Hepatic stellate cell (primary cell): ENCODE measurements at places on chromosomes 2 and 18.

DNA sequence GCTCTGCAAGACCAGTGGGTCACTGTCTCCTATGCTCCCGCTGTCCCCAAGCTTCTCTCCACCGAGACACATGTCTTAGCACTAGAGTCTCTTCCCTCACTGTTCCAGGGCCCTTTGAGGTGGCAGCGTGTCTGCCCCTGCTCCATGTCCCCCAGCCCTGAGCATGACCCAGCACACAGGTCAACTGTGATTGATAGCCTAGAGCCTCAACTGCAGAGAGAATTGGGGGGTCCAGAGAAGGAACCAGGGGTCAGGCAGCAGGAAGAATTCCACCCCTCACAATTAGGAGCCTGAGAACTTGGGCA is 54.6 kb upstream of the ODC1 start:
- no peak for DNase-seq

GRCh38 chr2:16035747-16036745 is 95.7 kb downstream of the MYCN start:
- DNase-seq: no peak

GRCh38 chr2:145736871-145737270 is 1217.0 kb upstream of the ZEB2 start:
- DNase-seq: no peak

GRCh38 chr2:169738566-169739229 is 5.1 kb downstream of the KLHL23 start:
- DNase-seq: no peak

DNA sequence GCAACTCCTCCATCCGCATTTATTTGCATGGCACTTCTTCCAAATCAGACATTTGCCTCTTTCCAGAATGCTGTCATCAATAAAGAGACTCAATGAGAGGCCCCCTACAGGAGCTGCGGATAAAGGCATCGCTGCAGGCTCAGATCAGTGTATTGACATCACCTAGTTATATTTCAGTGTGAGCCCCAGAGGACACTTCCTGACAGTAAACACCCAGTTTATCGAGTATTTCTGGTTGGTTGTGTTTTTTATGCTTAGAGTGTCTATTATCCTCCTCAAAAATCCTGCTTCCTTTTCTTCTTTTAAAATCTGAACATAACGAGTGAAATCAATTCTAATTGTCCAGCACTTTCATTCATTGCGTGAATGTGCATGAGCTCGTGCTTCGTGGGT is 38.8 kb downstream of the NRP2 start:
- no peak for DNase-seq

GRCh38 chr18:58915006-58915799 is 50.5 kb downstream of the ZNF532 start:
- DNase-seq: no peak

- no peak for DNase-seq
These were observed 79.6 kb downstream of the HRH4 start for GRCh38 chr18:24539866-24540617.

- peak; percentile 19 for DNase-seq
These were observed 83.8 kb downstream of the AGAP1 start for GRCh38 chr2:235577404-235578330.

GRCh38 chr2:169095621-169096105 is 26.3 kb downstream of the DHRS9 start:
- peak; percentile 27 for DNase-seq

DNA sequence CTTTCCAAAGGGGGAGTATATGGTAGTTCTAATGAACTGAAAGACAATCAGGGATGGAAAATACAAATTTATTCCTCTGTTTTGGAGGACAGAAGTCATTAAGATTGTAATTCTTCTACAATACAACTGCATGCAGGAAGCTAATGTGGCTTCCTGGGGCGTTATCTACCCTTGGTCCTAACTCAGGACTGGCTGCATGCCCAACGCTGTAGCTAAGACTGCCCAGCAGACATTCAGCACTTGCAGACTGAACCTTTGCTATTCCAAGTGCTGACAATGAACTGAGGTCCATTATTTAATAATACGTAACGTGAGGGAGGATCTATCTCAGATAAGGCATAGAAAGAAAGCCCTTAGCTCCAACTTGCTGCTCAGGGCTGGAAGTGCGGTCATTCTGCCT is 53.2 kb downstream of the ZAP70 start:
- DNase-seq: no peak

GRCh38 chr18:13560306-13560705 is 166.1 kb downstream of the FAM210A start:
- DNase-seq: no peak

DNA sequence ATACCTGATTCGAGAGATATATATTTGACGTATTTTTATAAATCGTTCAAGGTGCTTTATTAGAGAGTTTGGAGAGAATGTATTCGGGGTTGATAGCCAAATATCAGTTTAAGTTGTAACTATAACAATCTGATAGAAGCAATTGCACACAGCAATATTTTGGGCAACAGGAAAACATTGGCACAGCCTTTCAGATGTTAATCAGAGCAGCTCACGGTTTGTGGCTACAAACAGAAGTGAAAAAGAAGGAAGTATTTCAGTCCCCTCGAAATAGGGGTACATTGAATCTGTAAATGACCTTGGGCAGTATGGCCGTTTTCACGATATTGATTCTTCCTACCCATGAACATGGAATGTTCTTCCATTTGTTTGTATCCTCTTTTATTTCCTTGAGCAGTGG is 20.6 kb downstream of the SERPINB10 start:
- DNase-seq: no peak

DNA sequence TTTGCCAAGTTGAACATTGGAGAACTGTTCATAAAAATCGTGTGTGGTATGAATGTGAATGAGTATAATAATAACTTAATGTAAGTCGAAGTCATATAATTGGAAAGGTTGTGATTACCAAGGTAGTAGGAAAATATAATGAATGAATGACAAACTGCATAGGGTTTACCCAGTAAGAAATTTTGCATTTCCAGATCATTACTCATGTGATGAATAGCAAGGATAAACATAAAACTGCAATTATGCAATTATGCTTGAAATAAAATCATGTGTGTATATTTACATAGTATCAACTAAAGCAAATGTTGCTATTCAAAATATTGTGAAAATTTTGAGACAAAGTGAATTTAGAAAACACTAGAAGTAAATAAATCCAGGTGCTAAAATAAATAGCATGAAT is 1108.7 kb upstream of the TMEFF2 start:
- no peak for DNase-seq

- no peak for DNase-seq
These were observed 305.4 kb downstream of the MTX2 start for GRCh38 chr2:176574484-176575236.

GRCh38 chr2:24892928-24893327 is 27.1 kb downstream of the ADCY3 start:
- DNase-seq: no peak

DNA sequence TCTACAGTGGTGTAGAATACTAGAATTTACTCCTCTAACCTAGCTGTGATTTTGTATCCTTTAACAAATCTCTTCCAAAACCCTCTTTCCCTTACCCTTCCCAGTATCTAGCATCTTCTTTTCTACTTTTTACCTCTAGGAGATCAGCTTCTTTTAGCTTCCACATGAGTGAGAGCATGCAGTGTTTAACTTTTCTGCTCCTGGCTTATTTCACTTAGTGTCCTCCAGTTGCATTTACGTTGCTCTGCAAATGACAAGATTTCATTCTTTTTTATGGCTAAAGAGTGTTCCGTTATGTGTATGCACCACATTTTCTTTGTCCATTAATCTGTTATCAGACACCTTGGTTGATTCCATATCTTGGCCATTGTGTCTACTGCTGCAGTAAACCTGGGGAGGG is 228.5 kb downstream of the PRKCE start:
- no peak for DNase-seq

GRCh38 chr2:26982102-26982742 is 11.8 kb downstream of the MAPRE3 start:
- no peak for DNase-seq

DNA sequence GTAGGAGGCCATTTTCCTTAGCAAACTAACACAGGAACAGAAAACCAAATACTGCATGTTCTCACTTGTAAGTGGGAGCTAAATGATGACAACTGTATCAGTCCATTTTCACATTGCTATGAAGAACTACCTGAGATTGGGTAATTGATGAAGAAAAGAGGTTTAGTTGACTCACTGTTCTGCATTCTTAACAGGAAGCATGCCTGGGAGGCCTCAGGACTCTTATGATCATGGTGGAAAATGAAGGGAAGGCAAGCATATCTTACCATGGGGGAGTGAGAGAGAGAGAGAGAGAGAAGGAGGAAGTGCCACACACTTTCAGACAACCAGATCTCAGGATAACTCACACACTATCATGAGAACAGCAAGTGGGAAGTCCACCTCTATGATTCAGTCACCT is 105.3 kb downstream of the PARD3B start:
- no peak for DNase-seq

- DNase-seq: no peak
These were observed 8.2 kb downstream of the CTDP1 start for GRCh38 chr18:79687806-79688205.

DNA sequence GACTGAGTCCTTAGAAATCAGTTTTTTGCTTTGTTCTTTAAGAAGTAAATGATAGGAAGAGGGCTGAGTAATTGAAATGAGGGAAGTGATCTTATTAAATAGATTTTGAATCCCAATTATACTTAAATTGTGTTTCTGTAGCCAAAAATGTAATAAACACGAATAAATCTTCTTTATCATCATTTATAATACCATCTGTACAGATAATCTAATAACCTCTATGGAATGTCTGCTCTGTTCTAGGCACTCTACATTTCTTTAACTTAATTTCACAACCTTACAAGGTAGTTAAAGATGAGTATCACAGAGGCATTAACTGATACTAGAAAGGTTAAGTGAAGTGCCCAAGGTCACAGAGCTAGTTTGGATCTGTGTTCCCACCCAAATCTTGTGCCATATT is 14.3 kb upstream of the SCN2A start:
- no peak for DNase-seq

GRCh38 chr18:32920796-32921787 is 148.3 kb upstream of the KLHL14 start:
- DNase-seq: no peak

DNA sequence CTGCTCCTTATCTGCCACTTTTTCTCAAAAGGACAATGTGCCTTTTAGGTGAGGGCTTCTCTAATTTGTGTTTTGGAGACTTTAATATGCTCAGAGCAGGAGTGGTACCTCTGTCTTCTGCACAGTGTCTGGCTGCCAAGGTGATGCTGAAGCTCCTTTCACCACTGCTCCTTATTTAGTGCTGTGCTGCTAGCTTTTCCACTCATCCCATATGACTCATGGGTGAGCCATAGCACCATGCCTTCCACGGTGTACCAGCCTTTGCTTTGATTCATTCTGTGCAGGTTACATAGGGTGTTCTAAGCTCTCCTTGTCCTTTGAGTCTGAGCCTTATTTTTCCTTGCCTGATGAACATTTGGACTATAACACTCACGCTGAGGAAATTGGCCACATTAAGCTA is 202.4 kb downstream of the ARL6IP6 start:
- no peak for DNase-seq

- no peak for DNase-seq
These were observed 27.2 kb upstream of the FAM136A start for GRCh38 chr2:70328921-70329561.

GRCh38 chr2:13698847-13699246 is 933.7 kb upstream of the LRATD1 start:
- DNase-seq: no peak

DNA sequence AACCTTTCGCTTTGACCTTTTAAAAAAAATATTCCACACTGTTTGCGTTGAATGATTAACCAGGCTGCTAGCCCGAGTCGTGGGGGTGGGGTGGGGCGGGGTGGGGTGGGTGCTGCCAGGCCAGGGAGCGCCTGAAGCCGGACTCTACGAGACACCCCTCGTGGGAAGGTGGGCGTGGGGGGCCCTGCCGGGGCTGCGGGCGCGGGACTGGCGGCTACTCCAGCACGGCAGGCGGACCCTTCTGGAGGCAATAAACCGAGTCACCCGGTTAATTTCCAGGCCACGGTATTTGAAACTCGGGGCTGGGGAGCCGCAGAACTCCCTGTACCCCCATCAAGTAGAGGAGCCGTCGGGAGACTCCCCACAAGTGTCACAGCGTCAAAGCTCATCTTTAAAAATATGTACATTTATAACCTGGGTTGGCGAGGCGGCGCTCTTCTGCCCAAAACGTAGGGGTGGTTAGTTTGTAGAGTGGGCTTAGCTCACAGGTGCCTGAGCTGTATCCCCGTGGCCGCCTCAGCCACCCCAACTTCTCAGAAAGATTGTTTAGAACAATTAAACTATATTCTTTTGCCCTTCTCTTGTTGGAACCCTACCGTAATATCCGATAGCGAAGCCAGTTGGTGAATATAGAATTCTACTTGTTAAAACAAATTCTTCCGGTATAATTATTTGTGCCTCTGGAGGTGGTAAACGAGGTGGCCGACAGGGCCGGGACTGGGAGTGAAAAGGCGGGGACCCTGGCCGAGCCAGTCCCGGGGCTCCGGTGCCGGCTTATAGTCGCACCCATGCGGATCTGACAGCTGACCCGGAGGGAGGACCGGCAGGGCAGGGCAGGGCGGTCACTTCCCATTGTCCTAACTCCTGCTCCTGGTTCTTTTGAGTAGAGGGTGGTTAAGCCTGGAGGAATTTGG is 1.4 kb downstream of the B3GNT2 start:
- DNase-seq: peak; percentile 45

GRCh38 chr2:38185012-38185491 is 109.1 kb upstream of the CYP1B1 start:
- no peak for DNase-seq

DNA sequence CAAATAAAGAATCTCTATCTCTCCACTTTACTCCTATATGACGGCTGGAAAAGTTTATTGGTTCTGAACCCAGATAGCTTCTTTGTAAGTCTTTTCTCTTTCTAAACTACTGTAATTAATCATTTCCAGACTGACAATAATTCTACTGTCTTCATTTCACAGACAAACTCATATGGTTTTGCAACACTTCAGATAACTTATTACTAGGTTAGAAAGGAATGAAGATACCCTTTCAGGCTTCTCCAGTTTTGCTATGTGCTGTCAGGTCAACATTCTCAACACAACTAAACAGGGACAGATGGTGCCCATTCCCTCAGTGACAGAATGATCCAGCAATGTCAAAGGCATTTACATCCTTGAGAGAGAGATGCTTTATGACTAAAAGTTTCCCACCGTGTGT is 198.5 kb upstream of the ITGA4 start:
- DNase-seq: peak; percentile 25

DNA sequence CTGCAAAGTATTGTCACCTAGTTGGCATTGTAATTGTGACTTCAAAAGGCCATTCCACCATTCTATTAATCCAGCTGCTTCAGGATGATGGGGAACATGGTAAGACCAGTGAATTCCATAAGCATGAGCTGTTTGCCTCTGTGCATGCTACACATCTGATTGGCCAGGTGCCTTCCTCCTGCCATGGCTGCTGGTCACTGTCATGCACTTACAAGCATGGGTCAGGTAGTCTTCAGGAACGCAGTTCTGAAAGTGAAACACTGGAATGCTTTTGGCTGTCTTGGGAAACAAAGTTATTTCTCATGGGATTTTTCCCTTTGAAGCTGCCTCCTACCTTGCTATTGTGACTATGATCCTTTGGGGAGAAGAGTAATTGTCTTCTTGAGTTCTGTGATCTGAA is 267.6 kb downstream of the GBX2 start:
- DNase-seq: no peak

GRCh38 chr2:142030735-142031134 is 100.1 kb downstream of the LRP1B start:
- DNase-seq: no peak
